ENCODE measurements at places on chromosomes 16 and 17. TPM values are rescaled to one million over a fixed set of nuclear protein-coding genes. Genes with fewer than 3 reads are reported as not detected.

The NPIPA3 gene
- 12.8 TPM for total RNA-seq

The LRRC36 gene
- not detected for total RNA-seq

The BLMH gene
- total RNA-seq, result 21.5 TPM

The SLFN12 gene
- 25.3 TPM for total RNA-seq

The CDR2L gene
- total RNA-seq, result 29.8 TPM

The KRTAP4-4 gene
- not detected for total RNA-seq

The ACSM5 gene
- 11.0 TPM for total RNA-seq

The NPIPB2 gene
- 9.9 TPM for total RNA-seq

The C16orf96 gene
- not detected for total RNA-seq

The YPEL3 gene
- 105 TPM for total RNA-seq

The KRTAP3-2 gene
- not detected for total RNA-seq

The KRT17 gene
- total RNA-seq, result 87.1 TPM

The MAF gene
- total RNA-seq, result 20.0 TPM

The MON1B gene
- 42.5 TPM for total RNA-seq

The MMP25 gene
- total RNA-seq, result 4.2 TPM

The KRT36 gene
- not detected for total RNA-seq

The EVI2B gene
- total RNA-seq, result 18.5 TPM

The CRYBA1 gene
- not detected for total RNA-seq

The SNF8 gene
- 121 TPM for total RNA-seq

The BHLHA9 gene
- total RNA-seq, result not detected

The DNAI2 gene
- total RNA-seq, result not detected

The KRTAP17-1 gene
- not detected for total RNA-seq

The ZNF385C gene
- total RNA-seq, result not detected

The PARD6A gene
- 10.7 TPM for total RNA-seq

The TMEM208 gene
- 32.2 TPM for total RNA-seq

The PIMREG gene
- not detected for total RNA-seq

The PHB1 gene
- total RNA-seq, result 55.6 TPM

The GGT6 gene
- not detected for total RNA-seq

The NXPH3 gene
- total RNA-seq, result 131 TPM

The DPEP1 gene
- not detected for total RNA-seq

The RAPGEFL1 gene
- 21.7 TPM for total RNA-seq

The SDR42E1 gene
- 0.56 TPM for total RNA-seq

The TUBG2 gene
- 49.0 TPM for total RNA-seq

The GFAP gene
- total RNA-seq, result not detected

The ST6GALNAC1 gene
- total RNA-seq, result 1.3 TPM

The CFAP97D1 gene
- not detected for total RNA-seq

The CCT6B gene
- 1.1 TPM for total RNA-seq

The GRB2 gene
- total RNA-seq, result 144 TPM

The ABCC3 gene
- total RNA-seq, result 72.7 TPM

The EFNB3 gene
- not detected for total RNA-seq

The KCNG4 gene
- not detected for total RNA-seq

The RAB11FIP4 gene
- 0.68 TPM for total RNA-seq

The SMTNL2 gene
- total RNA-seq, result 2.8 TPM

The FBXO39 gene
- total RNA-seq, result 0.49 TPM

The AMDHD2 gene
- 67.0 TPM for total RNA-seq

All from thoracic aorta (tissue), 2 donors.